Activated CD4-positive, alpha-beta T cell treated with anti-CD3 and anti-CD28 coated beads, Interleukin-2, amount 50 U/mL, for 1 hour (primary cell): ENCODE measurements at places on chromosomes 5 and 9.

GRCh38 chr5:16005225-16005624 lies 174.4 kb downstream of the MARCHF11 start:
- DNase-seq = no peak

GRCh38 chr9:134604834-134605233 lies 36.8 kb upstream of the COL5A1 start:
- no peak for DNase-seq

- DNase-seq = no peak
Observed at GRCh38 chr5:91128604-91129003, 254.5 kb downstream of the ARRDC3 start.

GRCh38 chr9:82601293-82601771 lies 461.6 kb downstream of the RASEF start:
- DNase-seq = no peak

- DNase-seq = no peak
Observed at GRCh38 chr9:116715751-116716150, 28.6 kb downstream of the TRIM32 start.

DNA sequence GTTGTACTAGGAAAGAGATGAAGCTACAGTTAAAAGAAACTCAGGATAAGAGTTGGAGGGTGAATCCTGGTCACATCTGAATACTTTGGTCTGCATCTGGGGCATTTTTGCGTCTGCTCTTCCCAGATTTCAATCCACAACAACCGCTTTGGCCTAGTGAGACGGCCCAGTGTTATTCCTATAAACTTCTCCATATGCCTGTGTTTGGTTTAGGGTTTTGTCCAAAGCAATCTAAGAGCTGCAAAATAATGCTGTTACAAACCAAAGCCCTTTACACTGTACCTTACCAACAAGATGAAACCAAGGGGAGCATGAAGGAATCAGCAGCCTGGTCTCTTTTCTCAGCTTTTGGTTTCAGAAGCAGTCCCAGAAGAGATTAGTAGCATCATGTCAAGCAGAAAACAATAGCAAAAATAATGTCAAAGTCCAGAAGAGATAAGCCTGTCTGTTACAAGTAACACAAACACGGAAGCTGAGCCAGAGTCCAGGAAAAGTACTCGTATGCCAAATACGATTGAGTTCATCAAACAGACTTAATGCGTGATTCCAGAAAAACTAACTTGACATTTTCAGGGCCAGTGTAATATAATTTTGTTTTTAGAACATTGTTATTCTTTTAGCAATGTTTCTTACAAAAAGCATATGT lies 379.9 kb upstream of the ACO1 start:
- no peak for DNase-seq

DNA sequence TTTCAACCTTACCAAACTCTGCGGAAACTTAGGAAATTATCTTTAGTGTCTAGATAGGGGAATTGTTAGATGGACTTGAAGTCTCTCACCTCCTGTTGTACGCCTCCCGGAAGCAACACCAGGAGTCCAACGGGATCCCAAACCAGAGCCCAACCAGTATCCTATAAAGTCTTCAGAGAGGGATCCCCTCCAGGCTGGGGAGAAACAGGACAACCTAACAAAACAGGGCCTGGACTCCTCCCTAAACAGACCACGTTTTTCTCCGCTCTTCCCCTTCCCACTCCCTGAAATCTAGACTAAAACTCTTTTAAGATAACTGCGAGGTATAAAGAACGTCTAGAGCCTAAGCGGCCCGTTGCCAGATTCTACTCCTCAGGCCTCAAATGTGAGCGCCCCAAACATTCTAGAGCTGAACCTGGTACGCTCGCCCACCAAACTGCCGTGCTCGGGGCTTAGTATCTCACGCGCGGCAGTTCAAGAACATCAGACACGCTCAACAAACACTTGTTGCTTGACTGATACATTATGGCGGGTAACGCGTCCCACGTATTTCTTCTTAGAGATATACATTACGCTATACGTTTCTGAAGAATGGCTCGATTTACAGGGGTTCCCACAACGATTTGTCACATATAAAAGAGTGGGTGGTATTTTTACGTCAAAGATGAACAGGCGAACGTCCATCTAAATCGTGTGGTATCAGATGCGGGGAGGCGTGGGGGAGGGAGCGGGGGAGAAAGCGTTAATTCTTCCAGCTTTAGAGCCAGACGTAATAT lies 663 bp upstream of the SMIM27 start:
- DNase-seq = peak; percentile 35

GRCh38 chr5:12080761-12081160 lies 176.5 kb upstream of the CTNND2 start:
- DNase-seq = no peak

- no peak for DNase-seq
Observed at GRCh38 chr5:135353952-135354721, 44.9 kb downstream of the MACROH2A1 start.

DNA sequence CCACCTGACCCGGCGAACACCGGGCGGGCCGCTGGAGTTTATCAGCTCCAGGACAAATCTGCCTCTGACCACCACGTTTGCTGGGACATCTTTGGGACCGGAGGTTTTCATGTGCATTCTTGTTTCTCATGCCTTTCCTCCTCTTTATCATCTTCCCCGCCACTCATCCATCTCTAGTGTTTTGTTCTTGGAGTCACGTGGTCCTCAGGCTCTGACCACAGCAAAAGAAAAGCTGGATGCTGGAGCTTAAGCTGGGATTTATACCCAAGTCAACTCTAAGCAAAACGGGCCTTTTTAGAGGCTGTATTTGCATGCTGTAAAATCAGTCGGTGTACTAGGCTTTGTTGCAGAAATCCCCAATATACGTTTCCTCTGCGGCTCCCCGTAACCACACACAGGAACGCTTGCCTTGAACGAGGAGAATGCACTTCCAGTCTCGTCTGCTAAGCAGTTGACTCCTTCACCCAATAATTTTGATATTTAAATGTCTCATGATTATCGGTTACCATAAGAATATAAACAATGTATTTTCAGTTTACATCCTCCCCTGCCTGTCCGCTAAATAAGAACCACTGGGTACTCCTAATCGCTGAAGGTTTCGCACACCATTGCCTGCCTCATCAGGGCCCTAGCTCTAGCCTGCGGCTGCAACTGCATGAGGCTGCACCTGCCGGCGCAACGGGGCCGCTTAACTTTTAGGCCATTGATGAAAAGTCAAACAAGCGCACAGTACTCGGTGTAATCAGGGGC lies 560 bp upstream of the NDUFS6 start:
- peak; percentile 32 for DNase-seq

GRCh38 chr5:25515525-25515924 lies 870.7 kb upstream of the CDH10 start:
- DNase-seq = no peak

DNA sequence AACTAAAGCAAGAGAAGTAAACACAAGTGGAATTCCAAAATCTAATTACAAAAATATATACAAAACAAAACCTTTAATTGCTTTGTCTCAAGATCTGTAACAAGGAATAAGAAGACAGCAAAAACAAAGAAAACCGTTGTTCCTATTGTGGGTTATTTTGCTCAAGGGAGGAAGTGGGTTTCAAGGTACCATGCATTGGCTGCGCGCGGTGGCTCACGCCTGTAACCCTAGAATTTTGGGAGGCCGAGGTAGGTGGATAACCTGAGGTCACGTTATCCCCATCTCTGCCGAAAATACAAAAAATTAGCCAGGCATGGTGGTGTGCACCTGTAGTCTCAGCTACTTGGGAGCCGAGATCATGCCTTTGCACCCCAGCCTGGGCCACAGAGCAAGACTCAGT lies 12.1 kb upstream of the IQGAP2 start:
- peak; percentile 13 for DNase-seq

- no peak for DNase-seq
Observed at GRCh38 chr5:77628840-77629508, 9.5 kb downstream of the OTP start.

DNA sequence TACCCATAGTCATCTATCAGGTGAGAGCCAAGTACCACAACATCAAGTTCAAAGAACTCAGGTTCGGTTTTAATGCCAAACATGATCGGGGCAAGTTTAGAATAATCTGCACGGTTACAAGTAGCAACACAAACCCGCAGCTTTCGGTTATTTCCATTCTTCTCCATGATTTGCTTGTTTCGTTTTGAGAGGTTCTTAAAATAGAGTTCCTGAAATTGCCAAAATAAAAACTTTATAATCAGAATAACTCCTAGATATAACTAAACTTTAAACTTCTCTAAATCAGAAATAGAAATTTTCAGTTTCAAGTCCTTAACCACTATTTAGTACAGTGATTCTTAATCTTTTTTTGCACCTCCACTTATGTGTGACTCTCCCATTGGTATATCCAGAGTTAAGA lies 9.1 kb downstream of the GNE start:
- DNase-seq = no peak

DNA sequence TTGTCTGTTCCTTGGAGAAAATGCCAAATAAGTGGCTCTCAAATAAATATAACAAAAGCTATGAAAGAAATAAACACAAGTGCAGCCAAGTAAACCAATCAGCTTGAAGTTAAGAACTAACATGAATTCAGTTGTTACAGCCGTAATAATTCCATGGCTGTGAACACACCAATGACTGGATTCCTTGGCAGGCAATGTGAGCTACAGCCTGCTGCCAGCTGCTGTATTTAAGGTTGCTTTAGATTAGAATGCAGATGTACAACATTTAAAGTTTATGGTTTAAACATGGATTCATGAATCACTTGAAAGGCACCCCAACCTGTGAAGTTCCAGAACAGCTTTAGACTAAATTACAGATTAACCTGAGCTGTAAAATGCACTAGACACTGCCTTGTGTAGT lies 626.4 kb upstream of the SEMA6A start:
- no peak for DNase-seq

DNA sequence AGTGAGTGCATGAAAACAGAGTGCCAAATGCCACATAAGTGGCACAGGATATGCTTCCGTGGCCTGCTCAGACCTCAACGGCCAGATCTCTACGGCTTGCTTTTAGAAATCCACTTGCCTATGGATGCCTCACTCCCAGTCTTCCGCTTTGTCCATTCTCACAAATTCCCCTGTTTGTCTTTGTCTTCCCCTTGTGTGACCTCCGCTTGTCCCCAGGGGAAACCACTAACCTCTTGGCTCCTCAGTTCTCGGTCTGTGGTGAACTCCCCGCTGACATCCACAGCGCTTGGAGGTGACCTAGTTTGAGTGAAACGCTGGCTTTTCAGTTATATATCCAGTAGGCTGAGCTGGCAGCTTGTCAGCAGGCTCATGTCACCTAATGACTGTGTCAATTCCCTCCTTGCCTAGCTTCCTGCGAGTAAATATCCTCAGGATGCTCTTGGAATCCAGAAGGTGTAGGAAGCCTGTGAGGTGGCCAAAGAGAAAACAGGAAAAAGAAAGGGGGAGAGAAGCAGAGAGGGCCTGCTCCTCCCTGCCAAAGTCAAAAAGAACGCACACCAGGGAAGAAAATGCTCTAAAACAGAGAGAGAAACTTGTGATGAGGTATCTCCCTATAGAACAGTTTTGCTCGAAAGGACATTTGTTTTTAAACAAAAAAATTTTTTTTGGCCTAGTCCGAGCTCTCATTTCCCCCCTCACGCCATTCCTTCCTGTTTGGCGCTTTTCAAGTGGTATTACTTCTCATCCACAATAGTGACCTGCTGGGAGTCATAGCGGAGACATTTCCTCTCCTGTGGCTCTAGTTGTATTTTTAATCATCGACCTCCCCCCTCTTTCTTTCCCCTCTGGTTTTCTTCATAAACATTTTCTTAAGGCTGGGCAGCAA lies 101.6 kb upstream of the SPRY4 start:
- DNase-seq = peak; percentile 34

DNA sequence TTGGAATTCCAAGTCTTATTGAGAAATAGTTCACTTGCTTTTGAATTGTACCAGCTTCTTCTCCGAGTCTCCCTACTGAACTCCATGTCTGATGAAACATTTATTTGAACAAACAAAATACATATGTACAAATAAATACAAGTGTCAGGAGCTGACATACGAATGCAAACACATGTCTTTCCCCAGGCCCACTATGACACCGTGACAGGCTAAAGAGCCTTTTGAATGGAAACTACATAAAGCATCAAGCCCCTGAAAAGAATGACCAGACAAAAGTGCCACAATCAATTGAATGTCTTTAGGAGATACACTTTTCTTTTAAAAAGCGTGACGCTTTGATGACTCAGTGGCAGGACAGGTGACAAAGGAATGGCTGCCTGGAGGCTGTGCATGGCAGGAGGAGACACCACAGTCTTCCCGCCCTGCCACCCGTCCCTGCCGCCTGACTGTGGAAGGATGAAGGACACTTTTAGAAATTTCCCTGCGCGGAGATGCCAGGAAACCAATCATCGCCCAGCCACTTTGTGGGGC lies 112.4 kb upstream of the BNC2 start:
- no peak for DNase-seq

DNA sequence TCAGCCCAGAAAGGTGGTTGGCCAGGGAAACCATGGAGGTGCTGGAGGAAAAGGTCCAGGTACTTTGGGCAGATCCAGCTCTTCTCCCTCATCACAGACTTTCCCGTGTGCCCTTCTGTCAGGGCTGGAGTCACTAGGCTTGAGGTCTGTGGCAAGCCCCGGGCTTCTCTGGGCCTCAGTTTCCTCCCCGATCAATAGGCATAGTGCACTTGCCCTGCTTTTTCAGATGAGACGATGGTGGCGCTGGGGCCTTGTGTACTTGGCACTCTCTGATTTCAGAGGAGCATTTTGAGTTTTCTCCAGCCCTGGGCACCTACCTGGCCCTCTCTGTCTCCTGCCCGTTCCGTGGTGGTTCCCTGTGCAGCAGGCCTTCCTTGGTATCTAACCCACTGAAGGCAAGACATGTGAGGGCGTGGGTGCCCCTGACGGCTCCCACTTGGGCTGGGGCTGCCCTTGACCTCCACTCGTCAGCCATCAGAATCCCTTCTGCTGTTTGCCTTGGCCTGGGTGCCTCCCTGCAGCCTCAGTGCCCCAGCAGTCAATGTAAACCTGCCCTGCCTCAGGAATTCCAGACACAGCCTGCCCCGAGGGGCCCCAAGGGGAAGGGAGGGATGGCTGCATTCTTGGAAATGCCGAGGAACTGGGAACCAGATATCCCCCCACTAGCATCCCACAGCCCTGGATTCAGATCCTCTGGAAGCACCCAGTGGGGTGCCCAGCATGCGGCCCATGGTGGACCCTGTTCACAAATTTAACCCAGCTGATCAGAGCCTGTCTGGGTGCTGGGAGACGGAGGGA lies 66.3 kb upstream of the COL5A1 start:
- DNase-seq = no peak

GRCh38 chr9:1296331-1296730 lies 246.2 kb downstream of the DMRT2 start:
- DNase-seq = no peak

GRCh38 chr9:126833710-126834345 lies 26.6 kb upstream of the ZBTB34 start:
- DNase-seq = no peak

- peak; percentile 2 for DNase-seq
Observed at GRCh38 chr9:109520475-109521132, 22.5 kb upstream of the PTPN3 start.

- no peak for DNase-seq
Observed at GRCh38 chr9:69174616-69175463, 763 bp downstream of the TJP2 start.

GRCh38 chr5:116475338-116475737 lies 99.3 kb downstream of the SEMA6A start:
- DNase-seq = no peak

GRCh38 chr5:177462021-177462670 lies 11.3 kb downstream of the DBN1 start:
- DNase-seq = no peak

- no peak for DNase-seq
Observed at GRCh38 chr9:126763130-126763764, 41.6 kb upstream of the ZBTB43 start.
